K562 (cell line): ENCODE measurements at places on chromosomes 6 and 20.

DNA sequence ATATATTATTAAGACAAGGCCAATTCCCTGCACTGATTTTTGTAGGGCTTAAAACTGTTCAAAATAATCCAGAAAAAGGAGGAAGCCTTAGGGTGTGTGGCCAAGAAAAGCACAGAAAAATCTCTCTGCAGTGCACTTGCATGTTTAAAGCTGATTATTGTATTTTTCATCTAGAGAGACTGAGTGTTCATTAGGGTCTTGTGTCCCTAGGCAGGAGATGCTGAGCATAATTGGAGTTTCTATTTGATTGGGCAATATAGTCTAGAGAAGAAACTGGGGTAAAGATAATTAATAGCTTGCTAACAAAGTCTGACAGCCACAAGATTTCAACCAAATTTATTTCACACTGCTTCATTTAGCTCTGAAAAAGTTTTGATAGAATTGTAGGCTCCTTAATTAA, 2.4 kb downstream of the FLRT3 start:
- DNase-seq: no peak

- no peak for DNase-seq
Measured at GRCh38 chr6:121597654-121598053, 162.2 kb downstream of the GJA1 start.

DNA sequence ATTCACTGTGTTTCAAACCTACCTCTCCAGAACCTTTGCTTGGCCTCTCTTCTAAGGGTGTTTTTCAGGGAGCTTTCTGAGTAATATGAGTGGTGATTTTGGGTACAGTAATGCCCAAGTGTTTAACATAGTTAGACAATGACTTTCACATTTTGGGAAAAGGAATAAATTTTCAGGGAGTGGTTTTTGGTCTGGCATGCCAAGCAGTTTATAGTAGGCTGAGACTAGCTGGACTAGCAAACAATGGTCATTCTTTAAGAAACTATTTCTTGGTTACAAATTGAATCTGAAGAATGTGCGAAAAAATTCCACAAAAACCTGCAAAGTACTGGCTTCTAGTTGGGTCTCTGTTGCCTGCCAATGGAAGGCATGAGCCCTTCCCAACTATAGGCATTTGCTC, 15.4 kb downstream of the FNDC1 start:
- no peak for DNase-seq

- no peak for DNase-seq
Measured at GRCh38 chr20:15716256-15716655, 857.0 kb downstream of the KIF16B start.

DNA sequence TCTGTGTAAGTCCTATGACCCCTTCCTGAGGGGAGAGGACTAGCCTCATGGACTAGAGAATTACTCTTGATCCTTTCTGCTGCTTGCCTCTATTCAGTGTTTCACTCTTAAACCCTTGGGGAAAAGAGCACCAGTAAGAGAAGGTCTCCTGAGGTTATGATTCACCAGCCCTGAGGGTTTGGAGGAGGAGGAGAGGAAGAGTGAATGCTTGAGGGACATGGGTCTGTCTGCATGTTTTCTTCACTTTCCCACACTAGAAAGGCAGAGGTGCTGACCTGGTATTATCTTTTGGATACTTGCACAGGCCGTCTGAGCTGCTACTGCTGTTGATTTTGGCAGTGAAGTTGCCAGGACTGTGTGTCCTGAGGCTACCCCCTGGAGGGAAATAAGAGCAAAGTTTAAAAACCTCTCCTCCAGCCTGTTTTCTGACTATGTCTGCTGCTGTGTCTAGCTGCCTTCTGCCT, 78.3 kb downstream of the CD109 start:
- no peak for DNase-seq

- DNase-seq: no peak
Measured at GRCh38 chr6:100574836-100575235, 110.1 kb upstream of the SIM1 start.

DNA sequence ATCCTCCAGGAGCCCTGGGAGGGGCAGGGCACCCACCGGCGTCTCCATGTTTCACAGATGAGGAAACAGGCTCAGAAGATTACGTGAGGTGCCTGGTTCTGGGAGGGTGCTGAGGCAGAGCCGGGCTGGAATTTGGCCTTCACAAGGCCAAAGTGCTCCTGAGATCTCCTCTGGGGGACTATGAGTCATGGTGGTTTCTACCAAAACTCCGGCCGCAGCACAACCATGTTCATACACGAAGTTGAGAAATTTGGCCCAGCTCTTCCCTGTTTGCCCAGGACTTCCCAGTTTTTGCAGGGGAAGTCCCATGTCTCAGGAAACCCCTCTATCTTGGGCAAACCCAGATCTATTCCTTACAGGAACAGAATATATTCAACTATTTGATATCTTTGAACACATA, 172.9 kb upstream of the CDYL start:
- no peak for DNase-seq

- peak; percentile 24 for DNase-seq
Measured at GRCh38 chr20:658731-659291, 5.8 kb upstream of the SRXN1 start.

GRCh38 chr6:2209226-2209809, 36.1 kb downstream of the GMDS start:
- peak; percentile 39 for DNase-seq

GRCh38 chr20:44405257-44405656, 49.8 kb downstream of the HNF4A start:
- no peak for DNase-seq

- DNase-seq: no peak
Measured at GRCh38 chr6:79872303-79872702, 75.0 kb downstream of the ELOVL4 start.

GRCh38 chr6:116015983-116016382, 44.7 kb downstream of the FRK start:
- DNase-seq: no peak

DNA sequence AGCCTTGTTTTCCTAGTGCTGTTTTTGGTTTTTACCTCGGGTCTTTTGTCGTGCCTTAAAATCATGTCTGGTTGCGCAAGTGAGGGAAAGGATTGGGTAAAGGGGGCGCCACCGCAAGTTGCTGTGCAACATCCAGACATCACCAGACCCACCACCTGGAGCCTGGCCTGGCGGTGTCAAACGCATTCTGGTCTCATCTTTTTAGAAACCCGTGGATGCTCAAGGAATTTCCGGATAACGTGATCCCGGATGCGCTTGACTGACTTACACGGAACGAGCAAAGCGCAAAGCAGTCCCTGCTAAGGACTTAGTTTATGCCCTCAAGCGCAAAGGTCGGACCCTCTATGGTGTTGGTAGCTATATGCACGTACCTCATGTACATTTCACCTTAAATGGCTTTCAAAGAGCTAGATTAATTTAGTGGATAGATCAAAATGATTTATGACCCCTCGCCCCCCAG, 105.2 kb downstream of the OR2B2 start:
- peak; percentile 49 for DNase-seq

DNA sequence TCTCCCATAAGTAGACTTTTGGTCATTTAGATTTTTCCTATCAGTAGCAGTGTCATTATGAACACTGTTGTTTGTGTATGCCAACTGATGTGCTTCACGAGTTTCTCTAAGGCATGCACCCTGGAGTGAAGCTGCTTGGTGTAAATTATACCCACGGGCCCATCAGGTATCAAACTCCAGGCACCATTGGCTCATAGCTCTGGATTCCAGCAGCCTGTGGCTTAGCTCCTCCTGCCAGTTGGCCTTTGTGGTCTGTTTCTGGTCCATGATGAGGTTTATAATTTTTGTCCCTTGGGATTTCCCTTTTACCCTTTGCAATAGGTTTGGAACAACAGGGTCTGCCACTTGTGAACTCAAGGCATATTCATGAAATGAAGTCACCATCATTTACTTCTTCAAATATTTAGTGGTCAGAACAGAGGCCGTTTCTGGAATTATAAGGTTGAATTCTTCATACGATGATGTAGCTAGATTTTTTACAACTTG, 350.5 kb downstream of the PRL start:
- DNase-seq: no peak

DNA sequence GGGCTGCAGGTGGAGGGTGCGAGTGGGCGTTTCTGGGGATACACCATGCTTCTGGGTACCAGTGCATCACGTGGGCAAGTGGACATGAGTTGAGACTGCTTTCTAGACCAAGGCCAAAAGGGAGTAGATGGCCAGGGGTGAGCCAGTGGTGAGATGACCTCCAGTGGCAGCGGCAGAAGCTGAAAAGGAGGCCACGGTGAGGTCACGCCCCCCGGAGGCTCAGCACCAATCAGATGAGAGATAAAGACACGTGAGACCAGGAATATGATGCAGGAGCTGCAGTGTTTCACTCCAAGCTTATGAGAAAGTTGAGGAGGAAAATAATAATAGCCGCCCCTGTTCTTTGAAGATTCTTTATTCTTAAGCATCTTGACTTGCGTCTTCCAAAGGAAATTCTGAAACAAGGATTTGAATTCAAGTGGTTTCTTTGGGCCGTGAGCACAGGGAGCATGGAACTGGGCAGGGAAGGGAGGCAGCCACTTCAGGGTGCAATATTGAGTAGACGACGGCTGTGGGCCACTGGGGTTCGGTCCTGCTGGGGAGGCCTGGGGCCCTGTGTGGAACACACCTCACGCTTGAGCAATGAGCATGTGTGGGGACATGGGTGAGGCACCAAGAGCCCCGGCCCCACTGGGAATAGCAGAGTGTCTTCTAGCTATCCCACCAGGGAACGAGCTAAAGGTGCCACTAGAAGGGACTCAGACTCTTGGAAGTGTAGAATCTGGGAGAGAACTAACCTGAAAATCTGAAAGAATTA, 156.7 kb upstream of the LRFN2 start:
- DNase-seq: peak; percentile 73

DNA sequence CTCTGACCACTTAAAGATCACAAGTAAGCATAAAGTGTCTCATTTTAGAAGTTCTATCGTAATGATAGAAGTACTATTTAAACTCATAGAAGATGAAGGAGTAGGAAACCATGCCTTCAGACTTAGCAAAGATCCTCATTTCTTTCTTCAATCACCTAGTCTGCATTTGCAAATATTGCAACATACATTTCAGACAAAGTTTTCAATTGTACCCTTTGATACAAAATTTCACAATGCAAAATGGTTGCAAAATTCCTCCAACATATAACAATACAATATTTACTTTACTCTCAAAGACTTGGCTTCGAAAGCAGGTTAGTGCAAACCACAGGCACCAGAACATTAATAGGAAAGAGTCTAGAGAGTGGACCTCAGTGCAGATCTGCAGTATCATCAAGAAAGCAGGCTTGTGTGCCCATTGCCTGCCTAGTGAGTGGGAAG, 16.1 kb upstream of the ROS1 start:
- no peak for DNase-seq

DNA sequence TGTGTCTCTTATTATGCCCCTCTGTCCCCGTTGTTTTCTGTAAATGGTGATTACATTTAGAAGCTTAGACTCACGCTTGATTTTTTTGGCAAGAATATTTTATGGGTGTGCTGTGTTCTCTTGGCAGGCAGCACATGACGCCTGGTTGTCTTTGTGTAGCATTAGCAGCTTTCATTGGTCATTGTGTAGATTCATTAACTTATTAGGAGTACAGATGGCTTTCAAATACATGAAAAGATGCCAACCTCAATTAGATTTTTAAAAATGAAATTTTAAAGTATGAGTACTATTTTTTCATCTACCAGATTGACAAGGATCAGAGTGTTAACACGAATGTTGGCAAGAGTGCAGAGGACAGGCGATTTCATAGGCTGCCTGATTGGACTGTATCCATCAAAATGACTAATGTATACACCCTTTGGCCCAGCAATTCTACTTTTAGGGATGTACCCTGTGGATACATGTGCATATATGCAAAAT, 15.2 kb downstream of the COX4I2 start:
- DNase-seq: no peak

DNA sequence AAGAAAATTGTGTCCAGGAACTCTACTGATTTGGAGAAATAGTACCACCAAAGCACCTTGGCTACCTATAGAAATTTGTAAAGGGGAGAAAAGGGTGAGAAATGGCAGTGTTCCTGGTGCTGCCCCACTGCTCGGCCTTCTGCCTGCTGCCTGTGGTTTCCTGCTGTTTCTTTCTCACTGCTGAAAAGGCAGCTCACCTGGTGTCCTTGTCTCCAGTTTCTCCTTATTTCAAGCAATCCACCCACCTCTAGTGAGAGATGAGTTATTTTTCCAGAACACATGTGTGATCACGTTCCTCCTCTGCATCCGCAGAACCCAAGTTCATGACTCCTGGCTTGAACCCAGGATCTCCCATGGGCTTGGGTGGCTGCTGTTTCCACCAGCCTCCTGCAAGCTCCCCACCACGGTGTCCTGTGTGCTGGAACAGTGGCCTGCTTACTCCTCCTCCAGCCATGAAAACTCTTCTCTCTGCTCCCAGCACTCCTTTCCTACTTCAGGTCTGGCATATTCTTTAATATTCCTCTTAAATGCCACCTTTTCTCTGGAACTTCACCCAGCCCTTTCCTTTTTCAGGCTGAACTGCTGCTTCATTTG, 48.9 kb downstream of the ELOVL2 start:
- DNase-seq: no peak

DNA sequence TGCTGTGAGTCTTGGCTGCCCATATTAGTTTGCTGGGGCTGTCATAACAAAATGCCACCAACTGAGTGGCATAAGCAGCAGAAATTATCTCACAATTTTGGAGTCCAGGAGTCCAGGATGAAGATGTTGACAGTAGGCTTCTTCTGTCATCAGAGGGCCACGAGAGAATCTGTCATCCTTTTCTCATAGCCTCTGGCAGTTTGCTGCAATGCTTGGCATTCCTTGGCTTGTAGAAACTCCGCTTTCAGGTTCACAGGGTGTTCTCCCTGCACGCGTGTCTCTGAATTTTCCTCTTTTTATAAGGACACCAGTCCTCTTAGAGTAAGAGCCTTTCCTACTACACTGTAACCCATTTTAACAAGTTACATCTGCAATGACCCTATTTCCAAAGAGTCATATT, 838.4 kb downstream of the TFAP2A start:
- DNase-seq: no peak

GRCh38 chr6:79946272-79947190, 822 bp downstream of the ELOVL4 start:
- DNase-seq: no peak

- no peak for DNase-seq
Measured at GRCh38 chr6:151075527-151075926, 164.2 kb upstream of the AKAP12 start.

DNA sequence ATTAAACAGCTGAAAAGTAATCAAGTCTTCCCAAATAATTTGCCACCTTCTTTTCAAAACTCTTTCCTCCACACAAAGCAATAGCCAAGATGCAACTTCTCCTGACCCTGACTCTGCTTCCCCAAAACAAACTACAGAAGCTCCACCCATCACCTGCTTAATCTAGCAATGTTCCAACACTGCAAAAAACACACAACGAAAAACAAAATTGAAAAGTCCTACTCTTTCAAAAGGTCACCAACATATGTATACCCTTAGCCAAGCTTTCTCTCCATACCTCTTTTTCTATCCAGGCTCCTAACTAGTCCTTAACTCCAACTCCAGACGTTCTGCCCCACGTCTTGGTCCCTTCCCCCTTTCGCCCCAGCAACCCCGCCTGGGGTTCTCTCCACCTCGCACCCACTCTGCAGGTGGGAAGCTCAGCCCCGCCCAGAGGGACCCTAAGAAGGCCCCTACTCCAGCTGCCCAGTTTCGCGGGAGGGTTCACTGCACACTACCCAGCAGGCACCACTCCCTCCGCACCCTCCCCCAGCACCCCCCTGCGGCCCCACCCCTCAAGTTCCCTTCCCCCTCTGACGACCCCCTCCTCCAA, 717 bp downstream of the CSNK2A1 start:
- no peak for DNase-seq

GRCh38 chr20:53581444-53582250, 12.0 kb downstream of the ZNF217 start:
- no peak for DNase-seq
